ENCODE measurements at places on chromosomes 5 and 9. TPM values are rescaled to one million over a fixed set of nuclear protein-coding genes. Genes with fewer than 3 reads are reported as not detected.

Gene ARID3C
- total RNA-seq = 0.21 TPM

Gene SPATA9
- not detected for total RNA-seq

Gene BNIP1
- 23.2 TPM for total RNA-seq

Gene DDX4
- total RNA-seq = 0.09 TPM

Gene PANK3
- total RNA-seq = 74.5 TPM

Gene UAP1L1
- 22.3 TPM for total RNA-seq

Gene FLT4
- 1.7 TPM for total RNA-seq

Gene UBAP1
- total RNA-seq = 33.6 TPM

Gene FOCAD
- 36.0 TPM for total RNA-seq

Gene IDNK
- total RNA-seq = 5.1 TPM

Gene TMEM252
- not detected for total RNA-seq

- DNase-seq = no peak
Measured at GRCh38 chr5:5533927-5534326, 111.5 kb downstream of the ICE1 start.

GRCh38 chr5:96489532-96489931 lies 56.5 kb upstream of the PCSK1 start:
- DNase-seq = no peak

- DNase-seq = no peak
Measured at GRCh38 chr9:89739916-89740315, 135.1 kb downstream of the GADD45G start.

GRCh38 chr9:136808075-136808805 lies 492 bp downstream of the RABL6 start:
- peak; percentile 38 for DNase-seq

Measured in activated T-helper 2 cell treated with anti-CD3 and anti-CD28 coated beads, Interferon-gamma antibody, Interleukin-2, Interleukin-4, amounts not matched to agents 10 μg/mL and 5 μg/mL and 100 μg/mL, durations not matched to agents 14 hours and 24 hours and 36 hours (primary cell).